ENCODE measurements at places on chromosomes 3 and 15.

DNA sequence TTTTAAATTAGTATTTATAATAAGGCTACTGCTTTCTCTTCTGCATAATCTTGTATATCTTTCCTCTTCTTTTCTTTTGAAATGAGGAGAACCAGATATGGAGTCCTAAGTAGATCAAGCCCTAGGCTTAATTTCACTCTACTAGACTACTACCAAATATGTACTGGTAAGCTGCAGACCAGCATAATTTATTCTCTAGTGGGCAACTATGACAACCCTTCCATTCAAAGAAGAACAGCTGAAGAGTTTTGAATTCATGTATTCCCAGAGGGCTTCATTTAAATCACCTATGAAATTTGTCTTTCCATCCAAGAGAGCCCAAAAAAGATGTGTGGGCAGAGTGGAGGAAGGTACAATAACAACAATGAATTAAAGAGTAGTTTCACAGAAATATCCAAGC, 10.0 kb downstream of the RAD18 start:
- no peak for DNase-seq

GRCh38 chr15:51382787-51383186, 41.3 kb downstream of the GLDN start:
- DNase-seq = no peak

GRCh38 chr3:42853739-42854302, 21.9 kb downstream of the CYP8B1 start:
- no peak for DNase-seq

GRCh38 chr15:73571346-73571745, 61.8 kb downstream of the NPTN start:
- no peak for DNase-seq

GRCh38 chr3:98188545-98188944, 22.0 kb downstream of the OR5H15 start:
- DNase-seq = no peak

DNA sequence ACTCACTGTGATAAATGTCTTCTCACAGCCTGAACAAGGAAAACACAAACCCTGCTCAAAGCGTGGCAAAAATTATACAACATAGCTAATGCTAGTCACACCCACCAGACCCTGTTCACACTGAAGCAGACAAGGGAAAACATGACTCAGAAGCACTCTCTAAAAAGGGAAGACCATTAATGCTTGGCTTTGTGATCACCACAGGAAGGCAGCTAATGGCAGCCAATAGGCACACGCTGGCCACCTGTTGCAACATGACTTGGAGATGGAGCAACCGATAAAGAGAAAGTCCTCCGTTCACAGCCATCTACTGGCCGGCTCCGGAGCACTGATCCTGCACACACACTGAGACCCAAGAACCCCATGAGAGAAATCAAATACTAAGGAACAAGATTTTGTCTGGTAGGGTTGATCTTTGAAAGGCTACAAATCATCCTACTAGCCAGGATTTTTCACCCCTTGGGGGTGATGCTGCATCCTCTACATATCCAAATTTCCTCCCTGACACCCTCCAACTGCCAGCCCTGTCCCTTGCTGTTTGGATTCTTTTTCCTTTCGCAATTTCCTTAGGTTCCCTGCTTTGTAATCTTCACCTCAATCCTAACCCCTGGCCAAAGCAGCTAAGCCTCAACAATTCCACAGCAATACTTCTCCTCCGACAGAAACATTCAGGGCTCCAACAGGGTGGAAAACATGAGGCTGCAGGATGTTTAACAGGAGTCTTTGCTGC, 3.2 kb downstream of the ZXDC start:
- DNase-seq = no peak

GRCh38 chr3:160554980-160555379, 10.4 kb downstream of the KPNA4 start:
- DNase-seq = no peak

DNA sequence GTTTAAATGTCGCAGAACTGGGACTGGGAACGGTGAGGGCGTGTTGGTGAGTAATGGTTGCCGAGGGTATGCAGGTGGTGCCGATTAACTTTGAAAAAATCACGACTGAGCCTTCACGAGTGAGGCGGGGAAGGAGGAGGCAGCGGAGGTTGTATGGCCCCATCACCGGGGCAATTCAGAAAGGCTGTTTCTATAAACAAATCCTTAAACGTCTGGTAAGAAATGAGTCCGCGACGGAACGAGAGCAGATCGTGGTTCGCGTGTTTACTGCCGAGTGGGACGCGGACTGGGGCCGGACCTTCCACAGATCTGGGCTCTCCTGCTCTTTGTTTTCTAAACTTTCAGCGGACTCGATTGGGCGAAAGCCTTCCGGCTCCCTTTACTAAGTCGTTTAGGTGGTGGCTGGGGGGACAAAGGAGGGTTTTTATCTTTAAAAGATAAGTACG, 2.7 kb downstream of the IGF1R start:
- no peak for DNase-seq

DNA sequence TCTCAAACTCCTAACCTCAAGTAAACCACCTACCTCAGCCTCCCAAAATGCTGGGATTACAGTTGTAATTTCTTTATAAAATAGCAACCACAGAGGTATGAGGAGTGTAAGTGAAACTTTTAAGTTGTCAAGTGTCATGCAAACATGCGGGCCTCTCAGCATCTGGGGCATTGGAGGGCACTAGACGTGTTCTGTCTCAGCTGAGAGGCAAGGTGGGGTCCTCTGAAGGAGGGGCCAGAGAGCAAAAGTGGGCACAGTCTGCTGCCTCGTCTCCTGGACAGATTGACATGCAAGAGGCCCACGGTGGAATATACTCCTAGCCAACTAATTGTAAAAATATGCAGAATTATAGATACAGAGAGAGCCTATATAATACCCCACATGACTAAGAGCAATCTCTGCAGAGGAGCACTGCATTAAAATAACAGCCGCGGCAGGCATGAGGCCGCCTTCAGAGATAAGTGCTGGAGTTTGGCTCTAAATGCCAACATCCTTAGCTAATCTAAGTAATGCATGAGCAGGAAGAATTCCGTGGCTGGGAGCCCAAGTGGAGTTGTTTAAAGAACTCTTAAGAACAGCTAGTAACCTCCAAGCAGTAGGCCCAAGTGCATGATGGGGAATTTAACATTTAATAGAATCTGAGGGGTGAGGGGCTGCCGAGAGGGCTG, 87.8 kb upstream of the RNU6-1 start:
- no peak for DNase-seq

DNA sequence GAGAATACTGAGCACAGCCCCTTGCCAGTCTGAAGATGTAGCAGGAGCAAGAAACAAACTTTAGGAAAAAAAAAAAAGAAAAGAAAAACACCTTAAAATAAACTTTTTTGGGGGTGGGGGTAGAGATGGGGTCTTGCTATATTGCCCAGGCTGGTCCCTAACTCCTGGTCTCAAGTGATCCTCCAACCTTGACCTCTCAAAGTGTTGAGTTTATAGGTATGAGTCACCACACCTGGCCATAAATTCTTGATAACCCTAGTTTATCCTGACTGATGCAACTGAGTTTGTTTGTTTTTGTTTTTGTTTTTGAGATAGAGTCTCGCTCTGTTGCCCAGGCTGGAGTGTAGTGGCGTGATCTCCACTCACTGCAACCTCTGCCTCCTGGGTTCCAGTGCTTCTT, 28.4 kb downstream of the GXYLT2 start:
- no peak for DNase-seq

DNA sequence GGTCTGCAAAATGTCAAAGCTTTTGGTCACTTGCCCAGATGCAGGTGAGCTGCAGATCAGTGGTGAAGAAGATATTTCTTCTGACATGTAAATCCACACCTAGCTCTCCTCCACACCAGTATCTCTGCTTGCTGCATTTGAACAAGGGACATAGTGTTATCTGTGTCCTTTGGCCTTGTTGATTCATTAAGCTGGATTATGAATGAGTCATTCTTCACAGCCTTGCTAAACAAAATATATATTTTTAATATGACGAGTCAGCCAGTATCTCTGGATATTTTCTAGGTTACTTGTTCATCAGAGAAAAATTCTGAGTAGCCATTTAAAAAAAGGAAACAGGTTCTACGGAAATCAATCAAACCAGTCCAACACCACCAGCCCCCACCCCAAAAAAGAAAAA, 190.6 kb upstream of the ADAMTS9 start:
- no peak for DNase-seq

DNA sequence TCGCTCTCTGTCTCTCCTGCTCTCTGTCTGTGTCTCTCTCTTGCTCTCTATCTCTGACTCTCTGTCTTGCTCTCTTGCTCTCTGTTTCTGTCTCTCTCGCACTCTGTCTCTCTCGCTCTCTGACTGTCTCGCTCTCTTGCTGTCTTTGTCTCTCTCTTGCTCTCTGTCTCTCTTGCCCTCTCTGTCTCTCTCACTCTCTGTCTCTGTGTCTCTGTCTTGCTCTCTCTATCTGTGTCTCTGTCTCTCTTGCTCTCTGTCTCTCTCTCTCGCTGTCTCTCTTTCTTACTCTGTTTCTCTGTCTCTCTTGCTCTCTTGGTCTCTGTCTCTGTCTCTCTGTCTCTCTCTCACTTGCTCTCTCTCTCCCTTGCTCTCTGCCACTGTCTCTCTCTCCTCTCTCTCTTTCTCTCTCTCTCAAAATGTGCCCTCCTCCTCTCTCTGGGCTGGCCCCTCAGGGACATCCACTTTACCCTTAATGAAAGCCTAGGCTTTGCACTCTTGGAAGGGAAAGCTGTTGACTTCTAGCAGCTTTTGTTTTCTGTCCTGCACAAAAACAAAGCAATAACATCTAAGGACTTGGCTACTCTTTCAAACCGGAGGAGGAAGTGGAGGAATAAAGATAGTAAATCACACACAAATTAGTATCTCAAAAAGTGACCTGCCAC, 73.9 kb upstream of the NR2E3 start:
- DNase-seq = no peak

DNA sequence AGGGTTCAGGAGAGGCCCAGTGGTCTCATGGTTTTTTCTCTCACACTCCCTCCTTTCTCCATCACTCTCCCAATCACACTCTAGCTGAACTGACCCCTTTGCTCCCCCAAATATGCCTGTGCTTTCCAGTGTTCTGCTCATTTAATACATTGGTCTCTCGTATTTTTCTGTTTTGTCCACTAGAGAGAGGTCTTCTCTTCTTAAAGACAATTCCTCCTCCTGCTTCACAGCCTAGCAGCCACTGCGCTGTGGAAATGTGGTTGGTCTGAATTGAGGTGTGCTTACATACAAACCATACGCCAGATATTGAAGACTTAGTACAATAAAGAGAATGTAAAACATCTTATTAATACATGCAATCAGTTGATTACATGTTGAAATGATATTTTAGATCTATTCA, 60.6 kb upstream of the XCR1 start:
- DNase-seq = peak; percentile 30

GRCh38 chr3:160758929-160759577, 3.0 kb downstream of the PPM1L start:
- DNase-seq = no peak

DNA sequence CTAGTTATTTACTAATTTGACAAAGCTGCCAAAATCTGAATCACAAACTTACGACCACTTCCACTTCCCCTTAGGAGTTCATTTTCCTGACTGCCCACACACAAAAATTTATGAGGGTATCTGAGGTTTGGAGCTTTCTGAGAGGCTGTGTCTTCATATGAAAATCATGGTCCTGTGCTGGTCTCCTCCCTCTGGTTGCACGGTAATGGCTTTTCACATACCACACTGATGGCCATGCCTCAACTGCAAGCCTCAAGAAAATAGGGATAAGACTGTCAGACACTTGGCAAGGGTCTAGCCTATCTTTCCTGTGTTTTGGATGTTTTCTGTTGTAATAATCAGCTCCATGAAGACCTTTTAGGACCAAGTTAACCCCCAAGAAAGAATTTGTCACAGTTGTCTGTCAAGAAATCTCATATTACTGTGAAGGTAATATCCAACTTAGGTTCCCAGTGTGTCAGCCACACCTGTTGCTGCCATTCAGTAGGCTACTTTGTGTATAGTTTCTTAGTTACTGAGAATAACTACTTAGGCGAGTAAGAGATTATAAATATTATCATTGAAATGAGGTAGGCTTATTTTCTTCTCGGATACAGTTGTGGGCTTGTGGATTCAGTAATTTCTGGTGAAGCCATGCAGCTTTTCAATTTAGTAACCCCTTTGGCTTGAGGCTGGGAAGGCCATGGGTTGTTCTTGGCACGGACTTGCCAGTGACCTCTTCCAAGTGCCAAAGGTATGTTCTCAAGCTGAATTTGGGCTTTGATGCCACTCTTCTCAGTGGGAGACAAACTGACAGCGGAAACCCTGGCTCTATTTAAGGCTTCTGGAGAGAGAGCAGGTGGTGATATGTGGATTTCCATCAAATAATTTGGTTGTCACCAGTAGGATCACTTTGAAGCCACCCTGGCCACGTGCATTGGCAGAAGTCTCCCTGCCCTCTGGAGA, 101.1 kb downstream of the RYR3 start:
- DNase-seq = no peak

GRCh38 chr15:58454950-58455401, 23.2 kb downstream of the LIPC start:
- DNase-seq = no peak

DNA sequence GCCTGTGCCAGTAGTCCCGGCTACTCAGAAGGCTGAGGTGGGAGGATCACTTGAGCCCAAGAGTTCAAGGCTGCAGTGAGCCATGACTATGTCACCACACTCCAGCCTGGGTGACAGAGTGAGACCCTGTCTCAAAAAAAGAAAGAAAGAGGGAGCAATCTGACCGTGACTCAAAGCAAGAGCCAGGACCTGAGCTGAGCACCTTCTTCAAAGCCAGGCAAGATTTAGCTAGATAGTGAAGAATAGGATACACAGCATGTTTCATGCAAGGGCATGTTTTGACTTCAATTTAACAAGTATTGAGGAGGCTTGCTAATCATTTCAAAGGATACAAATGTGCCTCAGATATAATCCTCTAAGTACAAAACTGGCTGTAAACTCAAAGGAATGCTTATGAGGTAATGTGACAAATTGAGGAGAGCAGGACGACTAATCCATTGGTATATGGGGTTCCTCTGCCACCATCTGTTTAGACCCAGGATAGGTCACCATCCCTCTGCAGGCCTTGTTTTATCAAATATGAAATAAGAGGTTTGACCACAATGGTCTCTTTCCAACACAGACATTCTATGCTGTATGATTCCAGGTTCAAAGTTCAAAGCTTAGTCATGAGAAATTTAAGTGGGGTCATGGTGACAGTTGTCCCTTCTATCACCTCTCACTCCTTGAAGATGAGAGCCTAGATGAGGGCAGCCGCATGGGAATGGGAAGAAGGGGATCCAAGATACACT, 33.2 kb downstream of the RAB27A start:
- DNase-seq = no peak

DNA sequence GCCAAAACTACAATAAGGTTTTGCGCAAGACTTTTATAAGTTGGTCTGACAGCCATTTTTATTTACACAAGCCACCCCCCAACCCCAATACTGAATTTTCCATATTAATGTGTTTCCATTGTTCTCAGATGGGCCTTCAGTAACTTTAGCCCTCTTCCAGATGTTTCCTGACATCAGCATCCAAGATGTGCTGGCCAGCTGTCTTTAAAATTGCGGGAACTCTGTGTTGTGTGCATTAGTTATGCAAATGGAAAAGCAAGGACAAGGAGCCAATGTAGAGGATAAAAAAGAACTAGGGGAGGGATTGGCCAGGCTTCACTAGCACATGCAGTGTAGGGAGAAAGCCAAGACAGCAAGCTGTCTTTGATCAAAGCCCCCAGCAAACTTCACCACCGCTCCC, 45.4 kb downstream of the COMMD2 start:
- DNase-seq = no peak

Measured in amygdala (tissue), 56 donors.